Astrocyte (in vitro differentiated cells and primary cell): ENCODE measurements at places on chromosomes 3 and 15. TPM values are rescaled to one million over a fixed set of nuclear protein-coding genes. Genes with fewer than 3 reads are reported as not detected.

Gene XCR1
- not detected in 2 replicates for total RNA-seq

Gene SCG5
- 12.1 and 14.7 TPM in 2 replicates for total RNA-seq

Gene CCDC14
- 34.6 and 35.8 TPM in 2 replicates for total RNA-seq

Gene CLDN1
- total RNA-seq: 34.1 and 35.6 TPM in 2 replicates

Gene SEMA6D
- 1.0 and 1.5 TPM in 2 replicates for total RNA-seq

Gene BUB1B
- total RNA-seq: 3.2 and 5.2 TPM in 2 replicates

Gene MRAS
- 55.4 and 81.8 TPM in 2 replicates for total RNA-seq

Gene CEMIP
- total RNA-seq: 3.6 and 5.5 TPM in 2 replicates

Gene SLC25A20
- total RNA-seq: 25.0 and 27.3 TPM in 2 replicates

Gene FETUB
- not detected in 2 replicates for total RNA-seq

Gene CLDN16
- 0.24 and 0.50 TPM in 2 replicates for total RNA-seq

Gene C15orf62
- 0.19 TPM in 1 of 2 replicates, not detected in the other for total RNA-seq

Gene FBXL2
- total RNA-seq: 23.3 and 25.6 TPM in 2 replicates

Gene CXCR6
- total RNA-seq: not detected in 2 replicates

Gene COL7A1
- 25.8 and 28.7 TPM in 2 replicates for total RNA-seq

Gene ANKRD63
- total RNA-seq: not detected in 2 replicates

Gene MCTP2
- 2.6 and 4.5 TPM in 2 replicates for total RNA-seq
